ENCODE measurements at places on chromosomes 7 and 10. TPM values are rescaled to one million over a fixed set of nuclear protein-coding genes. Genes with fewer than 3 reads are reported as not detected.

GRCh38 chr10:33165911-33166310, 168.6 kb downstream of the NRP1 start:
- no peak for DNase-seq

GRCh38 chr10:82267960-82268359, 393.0 kb downstream of the NRG3 start:
- DNase-seq, result no peak

DNA sequence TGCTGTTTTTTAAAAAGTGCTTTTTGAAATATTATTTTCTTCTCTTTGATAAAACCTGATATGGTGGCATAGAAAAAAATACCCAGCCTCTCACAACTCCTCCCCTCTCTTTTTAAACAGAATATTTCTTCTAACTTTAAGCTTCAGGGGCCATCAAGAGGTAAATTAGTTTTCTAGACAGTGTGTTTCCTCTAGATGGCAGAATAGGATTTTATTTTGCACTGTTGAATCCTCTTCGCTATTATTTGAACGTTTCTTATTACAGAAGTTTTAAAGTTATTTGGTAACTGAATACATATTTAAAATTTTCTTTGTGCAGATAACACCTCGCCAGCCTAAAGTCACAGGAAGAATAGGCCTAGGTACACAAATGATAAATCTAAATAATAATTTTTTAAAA, 30.3 kb downstream of the ARL5B start:
- DNase-seq, result no peak

GRCh38 chr10:63515002-63515763, 6.0 kb upstream of the REEP3 start:
- DNase-seq, result no peak

DNA sequence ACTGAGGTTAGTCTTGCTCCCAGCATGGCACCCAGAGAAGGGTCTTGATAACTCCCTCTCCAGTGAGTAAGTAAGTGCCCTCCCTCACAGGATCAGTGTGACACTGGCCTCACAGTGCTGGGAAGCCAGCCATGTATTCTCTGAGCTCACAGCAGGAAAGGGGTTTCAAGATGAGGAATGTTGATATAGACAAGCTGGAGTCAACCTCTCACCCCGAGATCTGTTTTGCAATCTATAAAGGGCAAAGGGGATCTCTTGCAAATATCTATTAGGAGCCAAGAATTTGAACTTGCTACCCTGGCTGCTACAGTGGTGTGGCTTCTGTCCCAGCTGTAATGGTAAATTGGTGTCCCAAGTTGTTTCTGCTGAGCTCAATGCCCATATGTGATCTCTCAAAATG, 70.2 kb upstream of the ADAM12 start:
- no peak for DNase-seq

DNA sequence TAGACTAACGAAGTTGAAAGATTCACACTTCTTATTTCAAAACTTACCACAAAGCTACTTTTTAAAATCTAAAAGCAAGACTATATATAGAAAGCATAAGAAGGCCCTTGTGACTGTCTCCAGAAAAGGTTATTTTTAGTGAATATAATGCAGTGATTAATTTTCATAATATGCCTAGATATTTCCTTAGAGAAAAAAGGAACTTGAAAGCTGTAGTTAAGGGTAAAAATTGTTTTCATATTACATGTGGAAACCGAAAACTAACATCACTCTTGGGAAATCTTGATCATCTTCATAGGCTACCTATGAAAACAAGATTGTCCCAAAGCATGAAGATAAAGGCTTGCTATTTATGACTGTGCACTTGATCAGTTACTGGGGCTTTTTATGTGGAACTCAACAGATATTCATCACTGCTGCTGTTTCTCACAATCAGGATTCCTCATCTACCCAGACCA, 223.2 kb downstream of the SH2D4B start:
- no peak for DNase-seq

- DNase-seq, result no peak
Observed at GRCh38 chr7:92251181-92251580, 5.4 kb downstream of the ANKIB1 start.

MRPS16 gene
- 41.0 TPM for total RNA-seq

TMEM60 gene
- 15.7 TPM for total RNA-seq

HECW1 gene
- 1.1 TPM for total RNA-seq

All from transverse colon (tissue), 4 donors.